ENCODE measurements at places on chromosomes 3 and 15. TPM values are rescaled to one million over a fixed set of nuclear protein-coding genes. Genes with fewer than 3 reads are reported as not detected.

- DNase-seq: no peak
Observed at GRCh38 chr3:8893001-8893400, 70.3 kb downstream of the RAD18 start.

SNAPC5 gene
- 27.0 TPM for total RNA-seq

SAMMSON gene
- not detected for total RNA-seq

LRRC31 gene
- not detected for total RNA-seq

- DNase-seq: no peak
Observed at GRCh38 chr15:88341006-88341405, 84.5 kb upstream of the NTRK3 start.

DNA sequence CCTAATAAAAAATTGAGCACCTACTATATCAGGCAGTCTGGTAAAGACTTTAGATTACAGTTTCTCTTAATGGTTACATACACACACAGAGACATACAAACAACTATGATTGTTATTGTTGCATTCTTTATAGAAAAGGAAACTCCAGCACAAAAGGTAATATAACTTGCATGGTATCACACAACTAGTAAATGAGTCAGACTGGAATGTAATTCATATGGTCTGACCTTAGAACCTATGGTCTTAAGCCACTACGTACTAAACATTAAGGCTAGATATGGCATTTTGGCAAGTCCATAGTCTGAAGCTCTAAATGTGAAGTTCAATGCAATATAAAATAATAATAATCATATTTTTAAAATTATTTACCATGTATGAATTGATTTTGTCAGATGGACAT, 380.6 kb downstream of the LSAMP start:
- DNase-seq: no peak
